ENCODE measurements at places on chromosomes 13 and 19. TPM values are rescaled to one million over a fixed set of nuclear protein-coding genes. Genes with fewer than 3 reads are reported as not detected.

DNA sequence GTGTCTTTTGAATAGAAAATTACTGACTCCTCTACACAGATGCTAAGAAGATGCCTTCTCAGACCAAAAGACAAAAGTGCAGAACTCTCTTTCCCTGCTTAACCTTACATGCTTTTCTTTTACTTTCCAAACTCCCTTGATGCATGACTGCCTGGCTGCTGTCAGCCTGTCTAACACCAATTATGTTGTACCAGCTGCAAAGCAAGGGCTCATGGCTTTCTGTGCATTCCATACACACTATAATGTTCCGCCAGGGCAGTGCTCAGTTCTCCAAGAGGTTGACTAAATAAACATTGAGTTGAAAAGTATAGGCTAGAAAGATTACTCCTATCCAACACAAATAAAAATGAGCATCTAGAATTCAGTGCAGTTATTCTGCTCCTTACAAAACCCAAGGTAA, 330.4 kb upstream of the NBEA start:
- no peaks in the 10 kb centered on the region for H3K4me1 ChIP-seq
- no peak for DNase-seq
- no peak overlapping the region for H3K27ac ChIP-seq
- no peak overlapping the region for H3K4me3 ChIP-seq
- no peaks in the 10 kb centered on the region for H3K36me3 ChIP-seq

- no peak overlapping the region for H3K27ac ChIP-seq
- no peaks in the 10 kb centered on the region for H3K36me3 ChIP-seq
- no peak overlapping the region for H3K4me3 ChIP-seq
- H3K27me3 ChIP-seq, result no peaks in the 10 kb centered on the region
- no peak for DNase-seq
These were observed 8.8 kb downstream of the UPF1 start for GRCh38 chr19:18840288-18841267.

KLK12 gene
- not detected for total RNA-seq

GRCh38 chr13:23506807-23507291, 63.4 kb upstream of the TNFRSF19 start:
- H3K4me3 ChIP-seq, result no peak overlapping the region
- H3K27me3 ChIP-seq, result no peaks in the 10 kb centered on the region
- peak; percentile 33 for DNase-seq
- peaks cover 46% of the 10 kb centered on the region for H3K4me1 ChIP-seq
- no peaks in the 10 kb centered on the region for H3K36me3 ChIP-seq

DNA sequence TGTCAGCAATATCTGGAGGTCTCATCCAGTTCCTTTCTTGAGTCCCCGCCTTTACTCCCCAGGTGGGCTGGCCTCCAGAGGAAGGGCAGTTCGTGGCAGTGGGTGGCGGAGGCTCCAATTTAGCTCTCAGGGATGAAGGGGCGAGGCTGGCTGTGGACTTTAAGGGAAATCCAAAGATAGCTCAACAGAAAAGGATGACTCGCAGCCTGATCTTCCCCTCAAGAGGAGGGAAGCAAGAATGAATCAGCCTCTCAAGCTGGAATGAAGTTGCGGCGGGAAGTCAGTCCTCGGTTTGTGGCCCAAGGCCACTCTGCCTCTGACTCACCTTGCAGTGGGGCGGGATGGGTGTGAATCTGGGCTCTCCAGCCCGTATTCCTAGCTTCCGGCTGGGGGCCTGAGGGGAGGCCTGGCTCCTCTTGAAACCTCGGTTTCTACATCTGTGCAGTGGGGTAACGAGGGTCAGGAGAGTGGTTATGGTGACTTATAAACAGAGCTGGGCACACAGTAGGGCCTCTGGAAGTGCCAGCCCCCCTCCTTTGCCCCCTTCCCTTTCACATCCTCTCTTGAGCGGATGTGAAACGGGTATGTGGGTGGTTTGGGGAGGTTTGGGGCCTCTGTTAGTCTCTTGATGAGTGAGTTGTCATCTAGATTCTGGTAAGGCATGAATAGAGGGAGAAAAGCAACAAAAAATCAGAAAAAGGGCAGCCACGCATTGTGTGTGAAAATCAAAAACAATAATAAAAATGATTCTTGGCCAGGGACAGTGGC, 10.5 kb upstream of the SMG9 start:
- no peak overlapping the region for H3K4me3 ChIP-seq
- no peaks in the 10 kb centered on the region for H3K36me3 ChIP-seq
- H3K27me3 ChIP-seq, result peaks cover 16% of the 10 kb centered on the region

SLC25A42 gene
- total RNA-seq, result 22.4 TPM

- no peak overlapping the region for H3K27ac ChIP-seq
- H3K4me1 ChIP-seq, result no peaks in the 10 kb centered on the region
- H3K4me3 ChIP-seq, result no peak overlapping the region
These were observed 17.8 kb downstream of the ACTL9 start for GRCh38 chr19:8680676-8681344.

PTPRS gene
- 247 TPM for total RNA-seq

DNA sequence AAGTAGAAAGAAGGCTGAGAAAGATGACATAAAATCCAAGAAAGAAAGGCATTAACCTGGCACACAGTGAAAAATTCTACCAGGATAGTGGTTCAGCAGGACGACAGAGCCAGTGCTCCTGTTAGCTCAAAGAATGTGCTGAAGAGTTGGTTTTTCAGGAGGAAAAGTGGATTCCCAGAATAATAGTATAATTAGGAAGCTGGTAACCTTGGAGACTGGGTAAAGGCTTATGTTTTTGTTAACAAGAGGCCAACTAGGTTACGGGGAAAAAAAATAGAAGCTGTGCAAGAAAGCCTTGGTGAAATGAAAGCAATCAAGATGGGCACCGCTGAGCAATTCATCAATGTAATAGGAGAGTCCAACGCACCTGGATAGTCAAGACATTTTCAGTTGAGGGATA, 54.7 kb downstream of the SLC15A1 start:
- no peak overlapping the region for H3K4me3 ChIP-seq
- DNase-seq, result no peak
- H3K36me3 ChIP-seq, result no peaks in the 10 kb centered on the region
- no peak overlapping the region for H3K27ac ChIP-seq
- H3K4me1 ChIP-seq, result no peaks in the 10 kb centered on the region
- H3K27me3 ChIP-seq, result no peaks in the 10 kb centered on the region

- H3K27ac ChIP-seq, result no peak overlapping the region
- no peaks in the 10 kb centered on the region for H3K27me3 ChIP-seq
- peak overlapping the region; percentile 93 for H3K4me3 ChIP-seq
- no peaks in the 10 kb centered on the region for H3K36me3 ChIP-seq
- DNase-seq, result peak; percentile 35
- H3K4me1 ChIP-seq, result no peaks in the 10 kb centered on the region
These were observed 1.7 kb downstream of the ERCC5 start for GRCh38 chr13:102847272-102848234.

DNA sequence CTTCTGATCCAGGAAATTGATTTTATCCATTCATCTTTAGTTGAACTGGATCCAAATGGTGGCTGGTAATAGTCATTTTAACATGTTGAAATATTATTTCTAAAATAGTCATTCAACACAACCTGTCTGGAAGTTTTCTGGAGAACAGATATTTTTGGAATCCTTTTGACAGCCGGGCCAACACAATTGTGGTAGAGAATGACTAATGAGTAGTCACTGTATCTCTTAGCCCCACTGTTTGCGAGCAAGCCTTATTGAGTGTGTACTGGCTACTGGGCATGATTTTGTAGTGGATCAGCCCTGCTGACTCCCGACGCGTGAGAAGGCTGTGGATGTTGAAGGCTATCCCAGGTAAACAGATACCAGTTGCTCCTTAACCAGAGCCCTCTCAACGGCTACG, 383.4 kb downstream of the ZNF536 start:
- no peaks in the 10 kb centered on the region for H3K27me3 ChIP-seq
- no peaks in the 10 kb centered on the region for H3K36me3 ChIP-seq
- no peak overlapping the region for H3K4me3 ChIP-seq
- no peak overlapping the region for H3K27ac ChIP-seq
- no peaks in the 10 kb centered on the region for H3K4me1 ChIP-seq
- DNase-seq, result no peak

DNA sequence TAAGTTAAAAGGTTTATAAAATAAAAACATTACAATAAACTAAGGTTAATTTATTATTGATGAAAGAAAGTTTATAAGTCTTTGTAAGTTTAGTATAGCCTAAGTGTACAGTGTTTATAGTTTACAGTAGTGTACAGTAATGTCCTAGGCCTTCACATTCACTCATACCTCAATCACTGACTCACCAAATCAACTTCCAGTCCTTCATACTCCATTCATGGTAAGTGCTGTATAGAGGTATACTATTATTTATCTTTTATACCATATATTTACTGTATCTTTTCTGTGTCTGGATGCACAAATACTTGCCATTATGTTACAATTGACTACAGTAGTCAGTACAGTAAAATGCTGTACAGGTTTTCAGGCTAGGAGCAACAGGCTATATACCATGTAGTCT, 490.0 kb downstream of the GPC6 start:
- no peak for DNase-seq
- H3K27me3 ChIP-seq, result no peaks in the 10 kb centered on the region

LENG9 gene
- total RNA-seq, result 6.3 TPM

CLDND2 gene
- total RNA-seq, result 0.45 TPM

DNA sequence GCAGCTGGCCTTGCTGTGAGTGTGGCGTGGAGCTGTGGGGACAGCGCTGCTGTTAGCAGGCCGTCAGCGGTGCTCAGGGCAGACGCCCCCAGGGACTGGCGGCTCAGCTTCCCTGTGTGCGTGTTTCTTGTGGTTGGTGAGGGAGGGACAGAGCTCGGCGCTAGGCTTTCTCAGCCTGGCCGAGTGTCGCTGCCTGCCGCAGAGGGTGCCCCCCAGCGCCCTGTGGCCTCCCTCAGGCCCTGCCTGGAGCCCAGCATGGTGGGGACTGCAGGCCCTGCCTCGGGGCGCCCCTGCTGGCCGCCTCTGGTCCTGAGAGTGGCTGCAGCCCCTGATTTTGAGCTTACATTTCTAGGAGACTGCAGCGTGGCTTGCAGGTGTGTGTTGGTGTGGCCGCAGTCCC, 35.5 kb downstream of the DOT1L start:
- peaks cover 6% of the 10 kb centered on the region for H3K4me1 ChIP-seq
- H3K27ac ChIP-seq, result peak overlapping the region; percentile 38
- no peak overlapping the region for H3K4me3 ChIP-seq
- peaks cover 3% of the 10 kb centered on the region for H3K36me3 ChIP-seq
- DNase-seq, result peak; percentile 49
- H3K27me3 ChIP-seq, result no peaks in the 10 kb centered on the region

VSTM1 gene
- not detected for total RNA-seq

DNA sequence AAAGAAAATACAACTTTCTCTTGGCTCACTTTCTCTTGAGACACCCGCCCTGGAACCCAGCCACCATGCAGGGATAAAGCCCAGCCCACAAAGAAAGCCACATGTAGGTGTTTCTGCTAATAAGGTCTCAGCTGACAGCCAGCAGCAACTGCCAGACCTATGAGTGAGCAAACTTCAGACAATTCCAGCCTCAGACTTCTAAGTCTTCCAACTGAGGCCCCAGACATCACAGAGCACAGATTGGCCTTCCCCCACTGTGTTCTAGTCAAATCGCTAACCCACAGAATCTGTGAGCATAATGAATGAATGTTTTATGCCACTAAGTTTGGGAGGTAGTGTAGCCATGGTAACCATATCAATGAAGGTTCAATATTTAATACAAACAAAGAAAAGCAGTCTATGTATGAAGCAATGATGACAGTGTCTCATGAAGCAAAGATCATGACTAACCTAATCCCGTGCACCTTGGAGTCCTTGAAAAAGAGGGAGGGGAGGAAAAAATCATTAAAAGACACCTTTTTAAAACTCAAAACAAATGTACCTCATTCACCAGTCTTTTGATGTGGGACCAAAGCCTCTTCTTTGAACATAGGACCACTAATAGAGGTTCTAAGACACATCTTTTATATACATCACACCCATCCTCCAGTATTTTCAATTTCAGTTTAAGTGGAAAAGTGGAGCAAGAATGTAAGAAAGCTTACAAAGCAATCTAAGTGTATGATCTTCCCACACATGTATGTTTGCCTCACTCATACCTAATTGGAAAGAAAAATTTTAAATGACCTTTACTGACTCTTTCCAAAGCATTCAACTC, 6.2 kb downstream of the MRPS31 start:
- no peak overlapping the region for H3K27ac ChIP-seq
- no peak for DNase-seq
- H3K4me1 ChIP-seq, result peaks cover 5% of the 10 kb centered on the region
- H3K4me3 ChIP-seq, result no peak overlapping the region

DNA sequence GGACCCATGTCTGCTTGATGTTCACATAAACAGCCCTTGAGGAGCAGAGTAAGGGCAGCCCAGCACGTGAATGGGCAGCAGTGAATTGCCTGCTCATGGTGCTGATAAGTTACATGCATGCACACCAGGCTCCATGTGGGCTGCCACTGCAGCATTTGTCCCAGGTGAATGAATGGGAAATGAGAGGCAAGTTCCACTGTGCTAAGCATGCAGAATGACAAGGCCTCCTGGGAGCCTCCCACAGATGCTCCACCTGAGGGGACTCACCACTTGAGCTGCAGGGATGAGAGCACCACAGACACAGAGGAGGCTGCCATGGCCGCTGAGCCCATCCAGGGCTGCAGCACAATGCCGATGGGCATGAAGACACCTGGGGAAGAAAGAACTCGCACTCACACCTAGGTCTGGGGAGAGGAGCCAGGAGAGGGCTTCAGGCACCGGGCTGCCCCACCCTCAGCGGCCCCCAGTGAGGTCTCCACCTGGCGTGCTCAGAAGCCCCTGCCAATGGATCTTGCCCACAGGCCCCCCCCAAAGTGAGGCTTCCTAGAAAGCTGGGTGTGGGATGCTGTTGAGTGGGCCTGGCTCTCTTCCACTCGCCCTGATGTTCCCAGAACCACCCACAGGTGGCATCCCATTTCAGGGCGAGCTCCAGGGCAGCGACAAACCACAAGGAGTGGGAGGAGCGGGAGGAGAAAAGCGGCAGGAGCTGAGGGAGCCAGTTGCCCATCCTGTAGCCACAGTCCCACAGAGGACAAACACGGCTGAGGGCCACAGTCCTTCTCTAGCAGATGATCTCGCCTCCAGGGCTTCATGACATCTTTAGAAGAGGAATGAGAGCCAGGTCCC, 73.8 kb downstream of the CCDC70 start:
- no peak overlapping the region for H3K27ac ChIP-seq
- peak; percentile 20 for DNase-seq
- H3K27me3 ChIP-seq, result no peaks in the 10 kb centered on the region
- no peak overlapping the region for H3K4me3 ChIP-seq
- no peaks in the 10 kb centered on the region for H3K4me1 ChIP-seq

- H3K36me3 ChIP-seq, result no peaks in the 10 kb centered on the region
- H3K4me1 ChIP-seq, result peaks cover 7% of the 10 kb centered on the region
- peak; percentile 58 for DNase-seq
- peaks cover 18% of the 10 kb centered on the region for H3K27me3 ChIP-seq
- peak within 1 kb of the TSS; percentile 21 for H3K4me3 ChIP-seq
- no peak within 1 kb of the TSS for H3K27ac ChIP-seq
These were observed at the start of gene IFI30 for GRCh38 chr19:18173572-18174288. Gene IFI30, plus strand, starts transcription at chr19:18173813. Its CDS starts 29 bp downstream, at chr19:18173842.
